ENCODE measurements at places on chromosomes 2 and 18. TPM values are rescaled to one million over a fixed set of nuclear protein-coding genes. Genes with fewer than 3 reads are reported as not detected.

Gene EPB41L5
- 27.1 TPM for total RNA-seq

DNA sequence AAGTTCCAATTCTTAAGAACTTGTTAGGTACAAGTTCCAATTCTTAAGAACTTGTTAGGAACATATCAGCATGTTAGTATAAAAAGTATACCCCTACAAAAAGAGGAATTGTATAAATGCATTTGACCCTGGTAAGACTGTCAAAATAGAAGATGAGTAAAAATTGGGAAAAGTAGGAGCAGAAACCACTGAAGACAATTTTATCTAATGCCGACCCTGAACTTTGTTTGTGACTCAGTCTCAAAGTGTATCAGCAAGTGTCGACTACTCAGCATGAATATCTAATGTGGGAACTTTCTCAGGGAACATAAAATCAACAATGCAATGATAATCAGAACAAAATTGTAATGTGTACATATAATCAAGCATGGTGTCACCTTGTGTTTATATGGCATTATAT lies 583 bp upstream of the CD226 start:
- H3K36me3 ChIP-seq: no peaks in the 10 kb centered on the region
- H3K4me1 ChIP-seq: no peaks in the 10 kb centered on the region
- H3K27me3 ChIP-seq: no peaks in the 10 kb centered on the region
- H3K27ac ChIP-seq: no peak overlapping the region

GRCh38 chr18:13184396-13184795 lies 34.2 kb upstream of the LDLRAD4 start:
- no peak overlapping the region for H3K27ac ChIP-seq
- no peaks in the 10 kb centered on the region for H3K36me3 ChIP-seq
- peaks cover 47% of the 10 kb centered on the region for H3K4me1 ChIP-seq

DNA sequence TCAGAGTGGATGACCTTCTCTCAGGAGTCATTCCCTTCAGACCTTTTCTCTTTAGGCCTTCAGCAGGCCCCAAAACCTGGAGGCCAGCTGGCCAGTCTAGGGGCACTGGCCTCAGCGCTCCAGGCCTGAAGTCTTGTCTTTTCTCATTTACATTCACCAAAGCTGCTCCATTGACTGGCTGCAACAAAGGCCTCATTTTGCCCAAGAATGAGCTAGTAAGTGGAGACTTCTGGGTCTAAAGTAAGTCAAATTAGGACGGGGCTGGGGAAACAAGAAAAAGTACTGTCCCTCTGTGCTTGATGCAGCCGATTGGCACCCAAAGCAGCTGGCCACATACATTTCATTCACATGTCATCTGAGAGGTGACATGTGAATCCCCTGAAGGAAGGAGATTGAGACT lies 83.8 kb upstream of the RIOK3 start:
- DNase-seq: no peak
- H3K4me3 ChIP-seq: no peak overlapping the region
- H3K27me3 ChIP-seq: no peaks in the 10 kb centered on the region
- H3K4me1 ChIP-seq: no peaks in the 10 kb centered on the region
- H3K36me3 ChIP-seq: no peaks in the 10 kb centered on the region

GRCh38 chr2:220442012-220442411 lies 814.6 kb downstream of the SLC4A3 start:
- H3K4me1 ChIP-seq: no peaks in the 10 kb centered on the region
- H3K27me3 ChIP-seq: no peaks in the 10 kb centered on the region
- peak overlapping the region; percentile 76 for H3K27ac ChIP-seq
- H3K36me3 ChIP-seq: no peaks in the 10 kb centered on the region
- no peak for DNase-seq
